ENCODE measurements at places on chromosomes 2 and 18.

GRCh38 chr2:150625303-150625702, 137.8 kb upstream of the RND3 start:
- no peak for DNase-seq

GRCh38 chr2:206472094-206472493, 28.8 kb downstream of the ADAM23 start:
- DNase-seq, result no peak

DNA sequence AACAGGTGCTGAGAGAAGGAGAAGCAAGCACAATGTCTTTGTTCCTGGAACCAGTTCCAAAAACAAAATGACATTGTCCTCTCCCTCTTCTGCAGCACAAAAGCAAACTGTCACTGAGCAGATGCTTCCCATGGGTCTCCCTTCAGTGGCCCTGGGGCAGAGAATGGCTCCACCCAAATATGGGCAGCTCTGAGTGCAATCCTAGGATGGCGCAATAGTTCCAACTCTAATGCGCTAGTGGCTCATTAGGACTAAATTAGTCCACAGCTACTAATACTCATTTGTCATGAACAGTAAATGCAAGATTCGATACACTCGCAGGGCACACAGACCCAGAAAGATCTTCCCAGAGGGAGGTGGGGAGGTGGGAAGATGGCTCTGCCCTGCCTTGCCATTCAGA, 205.2 kb upstream of the CHAC2 start:
- DNase-seq, result no peak

DNA sequence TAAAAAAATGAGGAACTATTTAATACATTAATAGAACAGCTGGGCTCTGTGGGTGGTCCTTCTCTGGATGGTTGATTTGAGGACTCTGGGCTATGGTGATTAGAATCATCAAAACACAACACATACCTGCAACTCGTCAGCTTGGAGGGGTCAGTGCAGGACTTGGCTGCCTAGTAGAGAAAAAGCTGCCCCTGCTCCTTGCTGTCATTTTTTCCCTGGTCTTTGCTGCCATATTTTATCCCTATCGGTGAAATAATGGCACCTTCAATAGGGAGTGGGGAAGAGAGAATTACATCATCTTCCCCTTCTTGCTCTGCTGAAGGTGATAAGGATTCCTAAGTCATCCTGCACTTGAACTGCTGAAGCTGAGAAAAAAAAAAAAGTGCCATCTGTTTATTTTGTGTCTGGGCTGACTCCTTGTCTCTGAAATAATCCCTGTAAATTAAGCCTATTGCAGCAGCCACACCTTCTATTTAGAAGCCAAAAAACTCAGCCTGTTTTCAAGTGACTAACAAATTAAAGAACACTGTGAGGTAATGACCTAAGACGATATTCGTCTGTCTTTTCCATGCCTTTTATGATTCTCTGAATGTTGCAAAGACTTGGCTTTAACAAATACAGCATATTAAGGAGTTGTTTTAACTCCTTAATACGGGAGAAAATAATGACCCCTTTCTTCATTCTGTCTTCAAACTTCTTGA, 89.3 kb downstream of the ACVR1 start:
- DNase-seq, result no peak

GRCh38 chr2:190674966-190675650, 26.2 kb downstream of the NAB1 start:
- no peak for DNase-seq

GRCh38 chr2:203934041-203934492, 2.5 kb upstream of the ICOS start:
- DNase-seq, result no peak

- DNase-seq, result no peak
Measured at GRCh38 chr2:10028407-10028987, 14.9 kb upstream of the KLF11 start.

- DNase-seq, result no peak
Measured at GRCh38 chr2:68366083-68366560, 1.0 kb downstream of the PLEK start.

GRCh38 chr2:120343433-120344105, 2.4 kb upstream of the INHBB start:
- DNase-seq, result peak; percentile 25

GRCh38 chr18:44848644-44849335, 168.1 kb downstream of the SETBP1 start:
- DNase-seq, result no peak

- no peak for DNase-seq
Measured at GRCh38 chr2:40405465-40405864, 46.4 kb downstream of the SLC8A1 start.

GRCh38 chr2:233011268-233011650, 1.8 kb downstream of the NGEF start:
- no peak for DNase-seq

DNA sequence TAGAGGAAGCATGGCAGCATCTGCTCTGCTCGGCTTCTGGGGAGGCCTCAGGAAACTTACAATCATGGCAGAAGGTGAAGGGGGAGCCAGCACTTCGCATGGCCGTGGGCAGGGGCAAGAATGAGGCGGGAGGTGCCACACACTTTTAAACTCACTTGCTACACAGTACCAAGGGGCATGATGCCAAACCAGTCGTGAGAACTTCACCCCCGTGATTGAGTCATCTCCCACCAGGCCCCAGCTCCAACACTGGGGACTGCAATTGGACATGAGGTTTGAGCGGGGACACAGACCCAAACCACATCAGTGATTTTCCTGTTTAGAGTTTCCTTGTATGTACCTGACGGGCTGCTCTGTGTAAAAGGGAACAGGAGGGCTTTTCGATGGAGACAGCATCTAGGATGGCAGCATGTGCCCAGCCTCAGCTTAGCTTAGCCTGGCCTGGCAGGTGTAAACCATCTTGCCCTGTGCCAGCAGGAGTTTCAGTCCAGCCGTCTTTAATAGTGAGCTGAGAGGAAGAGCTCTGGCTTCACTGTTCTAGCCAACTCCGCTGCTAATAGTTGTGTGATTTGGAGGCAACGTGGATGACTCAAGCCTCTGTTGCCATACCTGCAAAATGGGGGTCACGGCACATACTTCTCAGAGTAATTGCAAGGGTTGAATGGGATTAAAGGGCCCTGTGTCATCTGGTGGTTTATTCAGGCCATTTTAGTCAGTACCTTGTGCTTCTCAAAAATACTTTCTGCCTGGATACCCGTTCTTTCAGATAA, 101.8 kb downstream of the ASAP2 start:
- DNase-seq, result no peak

All from GM18507 (cell line).